ENCODE measurements at places on chromosomes 2 and 18.

DNA sequence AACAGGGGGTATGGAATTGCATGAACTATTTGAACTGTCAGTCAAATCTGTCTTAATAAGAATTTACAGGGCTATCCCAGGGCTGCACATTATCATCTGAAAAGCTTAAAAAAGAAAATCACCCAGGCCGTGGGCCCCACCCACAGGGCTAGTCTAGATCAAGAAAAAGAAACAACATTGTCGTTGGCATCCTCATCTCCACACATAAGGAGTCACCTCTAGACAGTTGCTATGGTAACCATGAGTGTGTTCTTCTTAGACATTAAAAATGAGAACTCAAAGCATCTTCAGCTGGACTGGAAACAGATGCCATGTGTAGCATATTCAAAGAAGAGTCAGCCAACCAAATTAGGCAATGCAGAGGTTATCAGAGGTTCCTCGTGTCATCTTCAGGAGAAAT is 72.3 kb upstream of the CPO start:
- no peak for DNase-seq

DNA sequence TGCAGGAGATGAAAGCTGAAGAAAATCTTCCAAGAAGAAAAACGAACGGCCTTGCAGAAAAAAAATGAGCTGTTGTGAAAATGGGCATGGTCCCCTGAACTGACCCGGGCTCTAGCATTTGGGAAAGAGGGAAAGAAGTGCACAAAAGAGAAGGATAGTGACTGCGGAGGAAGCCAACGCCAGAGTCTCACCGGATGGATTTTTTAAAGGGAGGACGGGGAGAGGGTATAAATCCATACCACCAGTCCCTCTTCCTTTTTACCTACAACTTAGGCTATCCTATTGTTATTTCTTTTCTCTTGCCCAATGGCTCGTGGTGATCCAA is 601 bp downstream of the WDR35 start:
- no peak for DNase-seq

- no peak for DNase-seq
Observed at GRCh38 chr18:53686965-53687364, 537.5 kb downstream of the MBD2 start.

GRCh38 chr2:23410596-23410995 is 25.6 kb downstream of the KLHL29 start:
- DNase-seq, result peak; percentile 59

DNA sequence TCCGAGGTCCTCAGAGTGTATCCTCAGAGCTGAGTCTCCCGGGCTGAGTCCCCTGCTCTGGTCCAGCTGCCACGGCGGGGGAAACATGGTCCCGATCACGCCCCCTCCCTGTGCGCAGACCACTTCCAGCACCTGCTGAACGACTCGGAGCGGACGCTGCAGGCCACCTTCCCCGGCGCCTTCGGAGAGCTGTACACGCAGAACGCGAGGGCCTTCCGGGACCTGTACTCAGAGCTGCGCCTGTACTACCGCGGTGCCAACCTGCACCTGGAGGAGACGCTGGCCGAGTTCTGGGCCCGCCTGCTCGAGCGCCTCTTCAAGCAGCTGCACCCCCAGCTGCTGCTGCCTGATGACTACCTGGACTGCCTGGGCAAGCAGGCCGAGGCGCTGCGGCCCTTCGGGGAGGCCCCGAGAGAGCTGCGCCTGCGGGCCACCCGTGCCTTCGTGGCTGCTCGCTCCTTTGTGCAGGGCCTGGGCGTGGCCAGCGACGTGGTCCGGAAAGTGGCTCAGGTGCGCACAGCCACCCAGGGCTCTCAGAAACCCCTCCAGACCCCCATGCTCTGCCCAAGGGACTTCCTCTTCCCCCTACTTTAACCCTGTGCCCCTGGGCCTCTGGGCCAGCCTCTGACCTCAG is 26.7 kb downstream of the GPC1 start:
- no peak for DNase-seq

DNA sequence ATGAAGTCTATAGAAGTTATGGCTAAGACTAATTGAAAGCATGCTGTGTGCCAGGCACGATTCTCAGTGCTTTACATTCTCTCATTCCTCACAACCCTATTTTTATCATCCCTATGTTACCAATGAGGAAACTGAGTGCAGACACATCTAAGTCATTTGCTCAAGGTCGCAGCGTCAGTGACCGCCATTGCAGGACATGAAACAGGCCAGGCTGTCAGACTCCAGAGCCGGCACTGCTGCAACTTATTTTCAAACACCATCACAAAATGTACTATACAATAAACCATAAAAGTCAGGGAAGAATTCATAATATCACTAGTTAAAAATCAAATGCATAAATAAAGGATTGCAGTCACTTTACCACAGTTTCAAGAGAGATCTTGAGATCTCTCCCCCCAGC is 5.6 kb downstream of the STK39 start:
- DNase-seq, result no peak

DNA sequence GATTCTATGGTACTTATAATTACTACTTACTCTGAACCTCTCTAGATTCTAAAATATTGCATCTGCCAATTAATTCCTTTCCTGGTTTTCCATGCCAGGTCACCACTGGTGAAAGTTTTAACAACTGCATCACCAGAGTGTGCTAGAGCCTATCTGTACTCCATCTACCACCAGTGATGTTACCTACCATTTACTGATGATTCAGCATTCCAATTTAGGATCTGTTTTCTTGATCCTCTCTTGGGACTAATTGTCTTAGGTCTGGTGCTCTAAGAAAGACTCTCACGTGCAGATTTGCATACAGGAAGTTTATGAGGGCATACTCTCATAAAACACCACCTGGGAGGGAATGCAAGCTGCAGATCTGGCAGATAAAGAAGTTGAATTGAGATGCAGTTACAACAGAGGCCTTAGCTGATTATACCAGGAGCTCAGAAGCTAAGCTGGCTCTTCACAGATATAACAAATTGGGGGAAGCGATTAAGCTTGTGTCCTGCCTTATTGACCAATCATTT is 347.6 kb upstream of the VRK2 start:
- DNase-seq, result no peak

- DNase-seq, result peak; percentile 64
Observed at GRCh38 chr2:230130668-230131364, 62.1 kb upstream of the SLC16A14 start.

GRCh38 chr2:154133823-154134222 is 262.1 kb downstream of the GALNT13 start:
- DNase-seq, result no peak

- DNase-seq, result no peak
Observed at GRCh38 chr2:71609029-71609428, 155.7 kb downstream of the DYSF start.

GRCh38 chr2:113213061-113213930 is 39.5 kb downstream of the PSD4 start:
- DNase-seq, result no peak

DNA sequence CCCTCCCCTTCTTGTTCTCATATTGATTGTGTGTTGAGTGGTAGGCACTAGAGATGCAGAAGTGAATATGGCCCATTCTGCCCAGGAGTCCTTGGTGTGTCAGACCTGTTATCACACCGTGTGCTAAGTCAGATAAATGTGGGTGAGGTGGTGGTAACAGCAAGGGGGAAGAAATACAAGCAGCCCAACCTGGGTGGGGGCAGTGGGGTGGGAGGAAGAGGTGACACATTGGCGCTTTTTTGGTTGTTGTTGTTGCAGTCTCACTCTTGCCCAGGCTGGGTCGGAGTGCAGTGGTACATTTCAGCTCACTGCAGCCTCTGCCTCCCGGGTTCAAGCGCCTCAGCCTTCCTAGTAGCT is 12.8 kb downstream of the B3GNT2 start:
- DNase-seq, result no peak

- no peak for DNase-seq
Observed at GRCh38 chr2:98369710-98370239, 23.5 kb downstream of the CNGA3 start.

GRCh38 chr18:58452454-58453166 is 176.3 kb downstream of the ALPK2 start:
- DNase-seq, result no peak

DNA sequence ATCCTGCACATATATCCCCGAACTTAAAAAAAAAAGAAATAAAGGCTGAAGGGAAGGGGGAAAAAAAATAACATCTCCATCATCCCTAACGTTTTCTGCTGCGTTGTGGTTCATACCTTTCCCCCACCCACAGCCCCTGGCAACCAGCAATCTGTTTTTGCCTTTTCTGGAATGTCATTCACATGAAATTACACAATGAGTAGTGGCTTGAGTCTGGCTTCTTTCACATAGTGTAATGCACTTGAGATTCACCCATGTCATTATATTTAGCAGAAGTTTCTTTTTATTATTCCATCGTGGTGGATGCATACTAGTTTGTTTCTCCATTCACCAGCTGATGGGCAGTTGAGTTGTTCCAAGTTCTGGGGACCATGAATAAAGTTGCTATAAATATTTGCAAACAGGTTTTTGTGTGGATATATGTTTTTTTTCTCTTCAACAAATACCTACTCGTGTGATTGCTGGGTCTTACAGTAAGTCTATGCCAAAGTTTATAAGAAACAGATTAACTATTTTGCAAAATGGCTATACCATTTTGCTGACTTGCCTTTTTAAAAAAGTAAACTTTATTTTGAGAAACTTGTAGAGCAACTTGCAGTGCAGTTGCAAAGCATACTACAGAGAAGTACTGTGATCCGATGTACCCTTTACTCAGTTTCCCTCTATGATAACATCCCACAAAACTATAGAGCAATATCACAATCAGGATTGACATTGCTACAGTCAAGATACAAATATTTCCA is 322.5 kb downstream of the LPIN1 start:
- no peak for DNase-seq

DNA sequence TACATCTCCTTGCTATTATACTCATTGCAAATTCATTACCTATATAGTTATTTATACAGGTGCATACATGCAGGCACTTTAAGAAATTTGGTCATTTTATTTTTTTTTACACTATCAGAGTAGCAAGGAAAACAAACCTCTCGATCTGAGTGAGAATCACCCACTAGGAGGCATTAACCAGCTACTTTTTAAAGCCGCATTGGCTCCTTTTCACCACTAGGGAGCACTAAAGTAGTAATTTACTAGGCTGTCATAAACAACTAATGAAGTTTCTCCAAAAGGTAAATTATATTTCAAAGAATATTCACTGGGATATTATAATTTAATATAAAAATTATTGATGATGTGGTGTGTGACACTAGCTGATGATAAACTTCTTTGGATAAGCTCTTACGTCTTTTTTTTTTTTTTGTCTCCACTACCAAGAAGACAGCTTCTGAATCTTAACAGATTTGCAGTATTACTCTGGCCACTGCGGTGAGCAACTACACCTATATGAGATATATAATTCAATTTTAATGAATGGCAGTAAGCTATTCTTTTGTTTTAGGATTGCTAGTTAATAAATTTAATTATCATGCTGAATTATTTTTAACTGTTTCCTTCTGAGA is 101.9 kb downstream of the NOL4 start:
- peak; percentile 53 for DNase-seq

DNA sequence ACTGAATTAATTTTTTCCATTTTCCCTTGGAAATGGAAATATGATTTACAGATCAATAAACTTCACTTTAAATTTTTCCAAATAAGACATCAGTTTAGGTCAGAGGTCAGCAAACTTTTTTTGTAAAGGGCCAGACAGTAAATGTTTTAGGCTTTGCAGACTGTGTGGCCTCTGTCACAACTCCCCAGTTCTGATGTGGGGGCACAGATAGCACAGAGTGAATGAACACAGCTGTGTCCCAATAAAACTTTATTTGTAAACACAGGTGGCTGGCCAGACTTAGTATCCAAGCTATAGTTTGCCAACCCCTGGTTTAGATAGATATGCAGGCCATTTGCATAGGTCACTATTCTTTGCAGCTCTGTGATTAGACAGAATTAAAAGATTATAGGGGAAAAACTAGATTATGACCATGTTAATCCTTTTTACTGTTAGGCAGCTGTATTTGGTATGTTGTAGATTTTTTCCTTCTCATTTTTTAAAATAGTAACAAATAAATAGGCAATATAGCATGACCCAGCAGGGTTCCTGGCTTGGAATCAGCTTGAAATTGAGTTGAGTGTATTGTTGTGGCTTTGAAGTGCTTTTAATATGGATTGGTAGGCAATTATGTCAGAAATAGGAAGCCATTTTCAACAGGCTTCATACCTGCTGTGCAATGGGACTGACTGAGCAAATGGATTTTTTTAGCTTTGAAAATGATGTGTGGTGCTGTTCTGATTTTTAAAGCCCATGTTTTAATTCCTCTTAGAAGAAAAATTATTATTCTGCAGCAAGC is 59.7 kb downstream of the WDSUB1 start:
- DNase-seq, result no peak

GRCh38 chr2:151297882-151298281 is 8.4 kb upstream of the NMI start:
- peak; percentile 11 for DNase-seq

- DNase-seq, result peak; percentile 72
Observed at GRCh38 chr2:197152451-197153228, 157.9 kb downstream of the ANKRD44 start.

- no peak for DNase-seq
Observed at GRCh38 chr18:44482761-44483160, 197.9 kb upstream of the SETBP1 start.

- DNase-seq, result no peak
Observed at GRCh38 chr2:147440734-147441133, 404.1 kb upstream of the ACVR2A start.

Measured in IMR-90 (cell line).